ENCODE measurements at places on chromosomes 1 and 21.

DNA sequence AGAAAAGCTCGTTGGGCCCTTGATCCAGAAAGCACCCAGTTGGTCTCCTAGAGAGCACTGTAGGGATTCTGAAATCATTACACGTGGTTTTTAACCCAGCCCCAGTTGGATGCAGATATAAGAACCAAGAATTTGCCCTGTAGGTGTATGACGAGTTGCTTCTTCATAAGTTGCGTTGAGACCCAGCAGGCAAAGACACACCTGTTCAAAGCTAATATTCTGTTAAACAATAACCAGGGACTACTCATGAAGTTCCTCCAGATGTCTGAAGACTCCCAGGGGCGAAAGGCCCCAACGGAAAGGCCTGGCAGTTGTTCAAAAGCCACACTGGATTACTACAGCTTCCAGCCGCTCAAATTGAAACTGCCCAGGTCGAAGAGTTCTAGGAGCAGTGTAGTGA is 88.6 kb upstream of the HNRNPU start:
- DNase-seq, result no peak

- no peak for DNase-seq
Observed at GRCh38 chr1:214458541-214458940, 92.9 kb downstream of the PTPN14 start.

DNA sequence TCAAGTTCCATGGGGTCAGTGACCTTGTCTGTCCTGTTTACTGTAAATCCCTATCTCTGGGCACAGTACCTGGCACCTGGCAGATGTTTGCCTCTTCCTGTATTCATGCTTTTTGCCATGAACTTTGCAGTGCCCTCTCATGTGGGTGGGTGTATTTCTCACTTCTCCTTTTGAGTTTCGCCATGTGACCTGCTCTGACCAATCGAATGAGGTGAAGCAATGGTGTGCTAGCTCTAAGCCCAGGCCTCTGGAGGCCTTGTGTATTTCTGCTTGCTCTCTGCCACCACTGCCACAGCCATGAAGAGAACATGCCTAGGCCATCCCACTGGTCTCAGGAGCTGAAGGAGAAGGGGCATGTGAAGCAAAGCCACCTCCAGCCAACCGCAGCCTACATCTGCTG is 185.5 kb upstream of the ZC3H12A start:
- no peak for DNase-seq

GRCh38 chr1:96104506-96104905 is 617.1 kb upstream of the PTBP2 start:
- DNase-seq, result no peak

- no peak for DNase-seq
Observed at GRCh38 chr1:18128298-18128697, 20.7 kb downstream of the IGSF21 start.

DNA sequence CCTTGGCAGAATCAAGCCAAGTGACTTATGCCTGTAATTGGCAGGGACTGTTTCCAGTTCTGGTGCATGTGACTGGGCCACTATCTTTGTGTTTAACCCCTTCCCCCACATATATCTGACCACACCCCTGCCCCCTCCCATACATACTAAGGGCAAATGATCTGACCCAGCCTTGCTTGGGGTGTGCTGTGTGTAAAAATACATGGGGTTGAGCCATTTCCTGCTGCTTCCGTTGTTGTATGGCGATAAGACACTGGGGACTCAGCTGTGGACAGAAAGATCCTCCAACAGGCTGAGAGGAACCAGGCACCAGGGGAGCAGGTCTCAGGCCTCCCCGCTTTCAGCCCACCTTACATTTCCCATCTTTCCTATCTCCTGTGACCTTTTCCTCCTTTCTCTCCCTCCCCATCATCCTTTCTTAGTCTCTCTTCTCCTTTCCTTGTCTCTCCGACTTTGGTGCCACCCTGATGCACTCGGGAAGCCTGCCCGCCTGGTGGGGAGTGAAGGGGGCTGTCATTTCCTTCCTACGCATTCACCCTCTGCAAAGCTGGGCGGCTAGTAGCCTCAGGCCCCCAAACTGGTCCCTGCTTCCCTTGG is 39.7 kb downstream of the TMCC2 start:
- DNase-seq, result no peak

Measured in fibroblast of skin of left biceps (primary cell).